H1 (cell line): ENCODE measurements at places on chromosomes 4 and X. TPM values are rescaled to one million over a fixed set of nuclear protein-coding genes. Genes with fewer than 3 reads are reported as not detected.

P2RY8 gene
- 0.09 and 0.11 TPM in 2 replicates for total RNA-seq

- H3K27me3 ChIP-seq: no peaks in the 10 kb centered on the region
- DNase-seq: no peak
- H3K36me3 ChIP-seq: no peaks in the 10 kb centered on the region
- no peaks in the 10 kb centered on the region for H3K4me1 ChIP-seq
- no peak overlapping the region for H3K27ac ChIP-seq
These were observed 17.1 kb upstream of the ANTXR2 start for GRCh38 chr4:80090090-80090489.

DNA sequence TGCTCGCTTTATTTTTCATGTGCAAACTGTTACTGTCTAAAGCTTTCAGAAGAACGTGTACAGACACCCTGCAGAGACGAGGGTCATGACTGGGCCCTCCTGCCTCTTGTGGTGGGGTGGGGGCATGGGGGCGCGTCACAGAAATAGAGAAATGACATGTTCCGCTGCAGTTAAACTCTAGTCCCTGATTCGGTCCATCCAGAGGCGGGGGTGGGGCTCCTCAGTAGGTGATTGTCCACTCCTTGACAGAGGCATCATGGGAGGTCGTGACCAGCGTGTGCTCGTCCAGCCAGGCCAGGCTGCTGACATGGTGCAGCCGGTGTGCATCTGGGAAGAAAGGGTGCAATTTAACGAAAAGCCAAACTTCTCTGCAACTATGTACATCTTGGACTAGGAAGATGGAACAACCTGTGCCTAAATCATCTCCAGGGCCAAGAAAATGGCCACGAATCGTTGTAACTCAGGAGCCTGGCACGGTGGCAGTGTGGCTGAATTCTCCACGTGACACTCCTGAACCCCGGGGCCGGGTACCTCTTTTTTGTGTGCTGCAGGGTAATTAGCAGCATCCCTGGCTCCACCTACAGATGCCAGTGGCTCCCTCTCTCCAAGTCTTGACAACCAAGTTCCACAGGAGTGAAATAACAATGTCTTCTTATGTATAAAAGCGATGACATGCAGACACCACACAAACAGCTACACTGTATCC is 41.3 kb downstream of the WDR1 start:
- peaks cover 81% of the 10 kb centered on the region for H3K36me3 ChIP-seq
- no peaks in the 10 kb centered on the region for H3K4me1 ChIP-seq
- no peak overlapping the region for H3K4me3 ChIP-seq
- H3K27ac ChIP-seq: no peak overlapping the region
- no peaks in the 10 kb centered on the region for H3K27me3 ChIP-seq

GRCh38 chrX:108353452-108353851 is 84.8 kb downstream of the COL4A6 start:
- no peaks in the 10 kb centered on the region for H3K27me3 ChIP-seq
- no peak overlapping the region for H3K27ac ChIP-seq
- no peak for DNase-seq
- H3K4me3 ChIP-seq: no peak overlapping the region
- H3K4me1 ChIP-seq: no peaks in the 10 kb centered on the region
